ENCODE measurements at places on chromosomes 2 and 18. TPM values are rescaled to one million over a fixed set of nuclear protein-coding genes. Genes with fewer than 3 reads are reported as not detected.

- peak overlapping the region; percentile 17 for H3K4me3 ChIP-seq
- H3K4me1 ChIP-seq: peaks cover 63% of the 10 kb centered on the region
- H3K27ac ChIP-seq: peak overlapping the region; percentile 97
- H3K27me3 ChIP-seq: no peaks in the 10 kb centered on the region
Observed at GRCh38 chr2:200319548-200320337, 13.2 kb downstream of the SPATS2L start.

- peak overlapping the region; percentile 66 for H3K4me3 ChIP-seq
- no peaks in the 10 kb centered on the region for H3K36me3 ChIP-seq
- peaks cover 88% of the 10 kb centered on the region for H3K27me3 ChIP-seq
- H3K27ac ChIP-seq: peak overlapping the region; percentile 56
Observed at GRCh38 chr2:174326161-174327020, 8.4 kb upstream of the SP9 start.

GAL3ST2 gene
- total RNA-seq: 0.51 TPM

GRCh38 chr2:63861220-63861822, 19.6 kb downstream of the UGP2 start:
- H3K4me1 ChIP-seq: peaks cover 5% of the 10 kb centered on the region
- H3K27me3 ChIP-seq: no peaks in the 10 kb centered on the region
- no peak for DNase-seq

- H3K36me3 ChIP-seq: no peaks in the 10 kb centered on the region
- no peak for DNase-seq
- no peak overlapping the region for H3K4me3 ChIP-seq
- H3K27ac ChIP-seq: no peak overlapping the region
Observed at GRCh38 chr2:151363709-151364108, 6.3 kb downstream of the TNFAIP6 start.

VAPA gene
- 125 TPM for total RNA-seq
